Right hindlimb (tissue), 1 donor: ENCODE measurements at places on chromosomes 11 and 22.
A peak's percentile ranks its signal among the peaks of the same experiment; 100 is the strongest.

DNA sequence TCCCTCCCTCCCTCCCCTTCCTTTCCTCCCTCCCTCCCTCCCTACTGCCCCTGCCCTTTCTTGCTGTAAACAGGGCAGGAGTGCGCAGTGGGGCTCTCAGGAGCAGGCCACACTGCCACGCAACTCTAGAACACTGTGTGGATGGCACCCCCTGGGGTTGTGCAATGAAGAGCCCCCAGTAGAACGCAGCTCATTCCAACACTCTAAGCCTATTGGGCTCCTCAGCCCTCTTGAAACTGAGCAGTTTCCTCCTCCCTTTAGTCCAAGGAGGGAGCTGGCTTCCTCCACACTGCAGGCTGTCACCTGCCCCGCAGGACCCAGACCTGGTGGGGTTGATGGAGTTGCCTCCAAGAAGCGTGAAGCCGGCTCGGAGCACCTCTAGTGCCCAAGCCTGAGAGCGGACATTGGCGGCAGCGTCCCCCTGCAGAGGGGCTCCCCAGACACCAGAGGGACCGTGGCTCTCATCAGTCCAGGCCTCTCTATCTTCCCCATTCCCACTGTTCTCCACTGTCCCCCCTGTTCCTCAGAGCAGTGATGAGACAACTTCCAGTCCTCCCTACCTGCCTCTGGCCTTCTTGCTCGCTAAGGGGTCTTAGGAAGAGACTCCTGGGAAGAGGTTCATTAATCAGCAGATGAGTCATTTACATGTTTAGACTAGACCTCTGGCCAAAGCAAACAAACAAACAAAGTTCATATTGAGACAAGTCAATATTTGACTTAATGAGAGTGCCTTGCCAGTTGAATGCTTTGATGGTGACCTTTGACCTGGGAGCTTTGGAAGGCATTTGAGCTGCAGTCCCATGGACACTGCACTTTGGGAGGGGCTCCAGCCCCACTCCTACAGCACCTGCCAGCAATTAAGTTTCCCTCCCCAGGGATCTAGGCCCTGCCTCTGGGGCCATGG, 64.0 kb downstream of the RPUSD4 start:
- DNase-seq, result no peak

DNA sequence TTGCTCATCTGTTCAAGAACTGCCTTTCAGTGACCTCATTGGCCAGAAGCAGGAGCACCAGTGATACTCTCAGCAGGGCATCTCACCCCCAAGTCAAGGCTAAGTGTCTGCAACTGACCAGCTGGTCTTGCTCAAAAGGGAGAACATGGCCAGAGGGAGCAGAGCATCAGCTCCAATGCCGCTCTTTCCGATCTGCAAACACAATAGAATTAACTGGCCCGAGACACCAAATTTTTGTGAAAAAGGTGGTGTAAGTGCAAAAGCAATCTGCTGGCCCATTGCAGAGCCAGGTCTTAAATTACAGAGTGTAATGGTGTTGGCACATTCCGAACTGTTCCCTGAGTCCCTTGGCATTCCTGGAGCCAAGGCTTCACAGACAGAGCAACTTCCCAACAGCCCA, 97.0 kb downstream of the PKNOX2 start:
- DNase-seq, result no peak

GRCh38 chr11:11463405-11463804, 110.4 kb upstream of the CSNK2A3 start:
- peak; percentile 62 for DNase-seq

GRCh38 chr11:93766504-93766903, 17.6 kb upstream of the MED17 start:
- no peak for DNase-seq

- no peak for DNase-seq
These were observed 17.4 kb downstream of the NPAT start for GRCh38 chr11:108204929-108205499.

DNA sequence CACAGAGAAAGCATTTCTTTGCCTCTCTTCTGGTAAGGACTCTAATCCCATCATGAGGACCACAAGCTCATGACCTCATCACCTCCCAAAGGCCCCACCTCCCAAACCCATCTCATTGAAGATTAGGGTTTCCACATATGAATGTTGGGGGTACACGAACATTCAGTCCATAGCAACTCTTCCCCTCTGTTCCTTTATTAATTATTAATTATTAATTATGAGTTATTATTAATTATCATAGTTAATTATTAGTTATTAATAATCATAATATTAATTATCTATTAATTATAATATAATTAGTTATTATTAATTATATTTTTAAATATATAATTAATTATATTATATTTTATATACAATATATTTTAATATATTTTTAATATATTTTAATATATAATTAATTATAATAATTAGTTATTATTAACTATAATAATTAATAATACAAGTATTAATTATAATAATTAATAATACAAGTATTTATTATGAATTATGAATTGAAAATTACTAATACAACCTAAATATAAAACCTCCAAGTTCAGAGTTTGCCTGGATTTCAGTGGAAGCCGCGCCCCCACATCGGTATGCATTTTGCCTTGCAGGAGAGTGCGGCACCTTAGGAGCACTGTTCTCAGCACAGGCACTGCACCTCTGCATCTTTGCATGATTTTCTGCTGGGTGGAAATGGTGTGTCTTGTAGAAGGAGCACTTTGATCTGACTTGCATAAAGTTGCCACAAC, 128.0 kb upstream of the FGF3 start:
- no peak for DNase-seq

DNA sequence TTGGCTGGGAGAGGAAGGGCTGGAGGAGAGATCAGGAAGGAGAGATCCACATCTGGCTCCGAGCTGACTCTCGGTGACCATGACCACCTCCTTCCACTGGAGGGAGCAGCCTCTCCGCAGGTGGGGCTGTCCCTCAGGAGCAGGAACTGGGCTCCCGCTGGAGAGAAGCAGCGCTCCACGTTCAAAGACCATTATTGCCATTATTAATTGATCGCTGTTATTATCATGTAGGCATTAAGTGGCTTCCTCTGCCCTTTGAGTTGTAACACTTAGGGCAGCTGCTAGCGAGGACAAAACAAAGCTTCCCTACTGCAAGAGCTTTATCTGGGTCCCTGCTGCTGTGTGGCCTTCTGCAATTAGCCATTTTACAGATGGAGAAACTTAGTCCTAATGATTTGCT, 251.9 kb downstream of the ST3GAL4 start:
- peak; percentile 71 for DNase-seq

DNA sequence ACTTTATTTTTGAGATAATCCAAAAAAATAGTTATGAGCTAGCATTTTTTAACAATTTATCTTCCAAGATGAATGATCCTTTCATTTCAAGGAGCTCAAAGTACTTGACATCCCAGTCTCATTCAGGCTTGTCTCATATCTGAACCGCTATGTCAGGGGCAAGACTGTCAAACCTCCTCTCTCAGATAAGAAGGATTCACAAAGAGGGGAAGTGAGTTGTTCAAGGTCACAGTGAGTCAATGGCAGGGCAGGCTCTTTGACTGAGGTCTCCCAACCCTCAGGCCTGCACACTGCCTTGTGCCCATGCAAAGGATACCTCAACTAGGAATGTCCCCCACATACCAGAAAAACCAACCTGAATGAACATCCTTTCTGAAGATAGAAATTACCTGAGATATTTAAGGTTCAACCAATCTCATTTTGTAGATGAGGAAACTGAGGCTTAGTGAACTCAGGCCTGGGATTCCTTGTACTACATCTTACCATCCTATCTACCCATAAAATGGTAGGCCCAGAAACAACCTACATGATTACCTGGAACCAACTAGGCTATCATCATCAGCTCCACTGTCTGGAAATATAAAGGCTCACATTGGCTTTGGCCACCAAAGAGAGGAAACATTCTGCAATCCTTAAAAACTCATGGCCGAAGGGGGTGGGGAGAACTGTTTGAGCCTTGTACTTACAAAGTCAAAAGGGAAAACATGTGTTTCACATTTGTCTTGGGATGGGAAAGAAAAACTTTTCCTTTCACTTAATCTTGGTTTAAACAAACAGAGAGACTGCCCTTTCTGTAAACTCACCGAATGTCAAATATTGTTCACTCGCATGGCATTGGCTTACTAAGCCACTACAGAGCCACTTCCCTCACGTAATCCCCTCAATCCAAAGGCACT, 51.1 kb downstream of the LIF start:
- DNase-seq, result peak; percentile 80

GRCh38 chr11:110837603-110838002, 125.4 kb upstream of the ARHGAP20 start:
- no peak for DNase-seq

- no peak for DNase-seq
These were observed 6.9 kb downstream of the CADM1 start for GRCh38 chr11:115497303-115497702.

GRCh38 chr11:102662607-102663006, 37.5 kb upstream of the MMP20 start:
- DNase-seq, result no peak

GRCh38 chr11:20243974-20244373, 83.7 kb upstream of the DBX1 start:
- DNase-seq, result no peak

DNA sequence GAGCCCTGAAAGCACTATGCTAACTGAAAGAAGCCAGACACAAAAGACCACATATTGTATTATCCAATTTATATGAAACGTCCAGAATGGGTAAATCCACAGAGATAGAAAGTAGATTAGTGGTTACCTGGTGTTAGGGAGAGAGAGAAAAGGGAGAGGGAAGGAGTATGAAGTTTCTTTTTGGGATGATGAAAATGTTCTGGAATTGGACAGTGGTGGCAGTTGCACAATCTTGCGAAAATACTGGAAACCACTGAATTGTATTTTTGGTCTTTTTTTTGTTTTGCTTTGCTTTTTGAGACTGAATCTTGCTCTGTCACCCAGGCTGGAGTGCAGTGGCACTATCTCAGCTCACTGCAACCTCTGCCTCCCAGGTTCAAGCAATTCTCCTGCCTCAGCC, 63.5 kb downstream of the MRTFA start:
- DNase-seq, result no peak
